ENCODE measurements at places on chromosomes 4 and X. TPM values are rescaled to one million over a fixed set of nuclear protein-coding genes. Genes with fewer than 3 reads are reported as not detected.

PAGE2B gene
- not detected for total RNA-seq

TRPC5OS gene
- total RNA-seq, result not detected

GLRA3 gene
- not detected for total RNA-seq

SLC26A1 gene
- total RNA-seq, result 0.49 TPM

ANKRD50 gene
- 0.12 TPM for total RNA-seq

CTAG1B gene
- not detected for total RNA-seq

PALLD gene
- total RNA-seq, result 22.9 TPM

GRCh38 chrX:19990151-19990555, 708 bp downstream of the BCLAF3 start:
- DNase-seq, result no peak
- peaks cover 2% of the 10 kb centered on the region for H3K27me3 ChIP-seq
- peak overlapping the region; percentile 94 for H3K4me3 ChIP-seq

GRCh38 chr4:11585506-11585905, 156.8 kb upstream of the HS3ST1 start:
- DNase-seq, result no peak
- no peaks in the 10 kb centered on the region for H3K36me3 ChIP-seq
- no peaks in the 10 kb centered on the region for H3K4me1 ChIP-seq
- H3K4me3 ChIP-seq, result no peak overlapping the region
- H3K27me3 ChIP-seq, result peaks cover 1% of the 10 kb centered on the region

DNA sequence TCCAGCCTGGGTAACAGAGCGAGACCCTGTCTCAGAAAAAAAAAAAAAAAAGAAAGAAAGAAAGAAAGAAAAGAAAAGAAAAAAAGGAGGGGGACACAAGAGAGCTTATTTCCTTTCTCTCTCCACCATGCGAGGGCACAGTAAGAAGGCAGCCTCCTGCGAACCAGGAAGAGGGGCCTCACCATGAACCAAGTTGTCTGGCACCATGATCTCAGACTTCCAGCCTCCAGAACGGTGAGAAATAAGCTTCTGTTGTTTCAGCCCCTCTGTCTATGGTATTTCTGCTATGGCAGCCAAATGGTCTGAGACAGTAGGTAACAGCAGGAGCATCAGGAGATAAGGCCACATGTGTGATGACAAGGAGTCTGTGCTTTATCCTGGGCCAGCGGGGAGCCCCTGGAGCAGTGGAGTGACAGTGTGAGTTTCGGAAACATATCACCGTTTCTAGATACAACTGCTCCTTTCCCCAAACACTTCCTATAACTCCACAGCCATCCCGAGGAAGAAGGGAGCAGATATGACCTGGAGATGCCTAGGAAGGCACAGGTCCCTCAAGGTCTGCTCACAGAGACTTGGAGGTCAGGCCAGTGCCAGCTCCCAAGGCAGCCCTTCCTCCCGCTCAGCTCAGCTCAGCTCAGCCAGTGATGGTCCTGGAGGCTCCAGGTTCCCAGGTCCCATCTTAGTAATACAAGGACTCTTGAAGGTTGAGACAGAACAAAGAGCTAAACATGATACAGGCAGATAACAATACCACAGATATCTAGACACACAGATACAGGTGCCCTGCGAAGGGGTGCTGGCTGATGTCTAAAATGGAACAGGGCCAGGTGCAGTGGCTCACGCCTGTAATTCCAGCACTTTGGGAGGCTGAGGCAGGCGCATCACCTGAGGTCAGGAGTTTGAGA, 17.7 kb downstream of the JAKMIP1 start:
- H3K27me3 ChIP-seq, result no peaks in the 10 kb centered on the region
- H3K4me1 ChIP-seq, result peaks cover 93% of the 10 kb centered on the region
- peak overlapping the region; percentile 20 for H3K4me3 ChIP-seq
- no peak for DNase-seq
- H3K27ac ChIP-seq, result peak overlapping the region; percentile 78

DNA sequence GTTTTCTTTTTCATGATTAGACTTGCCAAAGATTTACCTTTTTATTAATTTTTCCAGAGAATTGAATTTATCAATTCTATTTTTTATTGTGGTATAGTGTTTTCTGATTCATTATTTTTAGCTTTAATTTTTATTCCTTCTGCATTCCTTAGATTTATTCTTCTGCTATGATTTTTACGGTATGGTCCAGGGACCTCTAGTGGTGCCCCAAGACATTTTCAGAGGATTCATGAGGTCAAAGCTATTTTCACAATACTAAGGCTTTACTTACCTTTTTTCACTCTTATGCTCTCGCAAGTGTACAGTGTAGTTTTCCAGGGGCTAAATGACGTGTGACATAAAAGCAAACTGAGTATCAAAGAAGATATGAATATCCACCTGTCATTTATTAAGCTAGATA, 8.0 kb downstream of the RADX start:
- no peaks in the 10 kb centered on the region for H3K4me1 ChIP-seq
- no peak overlapping the region for H3K4me3 ChIP-seq
- peaks cover 2% of the 10 kb centered on the region for H3K27me3 ChIP-seq
- no peaks in the 10 kb centered on the region for H3K36me3 ChIP-seq
- DNase-seq, result no peak

DNA sequence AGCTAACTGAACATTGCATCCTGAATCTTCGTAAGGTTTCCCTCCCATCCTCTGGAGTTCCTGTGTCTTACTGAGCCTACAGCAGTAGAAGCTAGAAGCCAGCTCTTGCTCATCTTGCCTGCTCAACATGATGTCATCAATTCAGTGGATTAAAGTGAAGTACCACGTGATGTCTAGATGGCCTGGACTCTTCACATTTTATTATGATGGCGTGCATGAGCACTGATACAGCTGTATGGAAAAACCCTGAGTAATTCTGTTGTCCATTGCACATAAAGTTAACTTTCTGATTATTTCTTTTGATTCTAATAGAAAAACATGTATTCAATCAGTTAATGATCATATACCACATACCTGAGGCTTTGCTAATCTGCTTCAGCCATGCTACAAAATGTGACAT, 2387.7 kb upstream of the TENM3 start:
- no peaks in the 10 kb centered on the region for H3K27me3 ChIP-seq
- no peak for DNase-seq
- H3K4me3 ChIP-seq, result no peak overlapping the region
- no peaks in the 10 kb centered on the region for H3K4me1 ChIP-seq
- H3K36me3 ChIP-seq, result no peaks in the 10 kb centered on the region

DNA sequence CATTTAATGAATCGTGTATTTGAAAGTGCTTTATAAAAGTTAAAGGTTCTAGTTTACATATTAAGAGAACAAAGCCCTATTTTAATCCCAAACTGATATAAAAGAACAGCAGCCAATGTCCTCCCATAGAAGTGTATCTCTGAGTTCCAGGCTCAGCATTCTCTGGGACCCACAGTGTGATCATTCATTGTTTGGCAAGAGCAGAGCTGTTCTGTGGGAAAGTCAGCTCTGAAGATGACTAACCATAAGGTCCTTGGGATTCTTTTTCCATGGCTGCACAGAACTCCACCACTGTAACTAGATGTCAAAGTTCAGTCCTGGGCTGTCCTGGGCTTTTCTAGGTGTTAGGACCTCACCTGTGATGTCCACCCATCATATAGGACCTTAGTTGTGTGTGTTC, 157.0 kb upstream of the TLL1 start:
- peaks cover 3% of the 10 kb centered on the region for H3K27me3 ChIP-seq
- H3K4me3 ChIP-seq, result no peak overlapping the region
- no peak for DNase-seq
- H3K36me3 ChIP-seq, result no peaks in the 10 kb centered on the region
- H3K4me1 ChIP-seq, result no peaks in the 10 kb centered on the region

GRCh38 chr4:15262396-15262795, 165.4 kb upstream of the C1QTNF7 start:
- no peak overlapping the region for H3K27ac ChIP-seq
- peaks cover 8% of the 10 kb centered on the region for H3K27me3 ChIP-seq
- H3K4me3 ChIP-seq, result no peak overlapping the region
- no peaks in the 10 kb centered on the region for H3K4me1 ChIP-seq
- H3K36me3 ChIP-seq, result no peaks in the 10 kb centered on the region

- no peak overlapping the region for H3K4me3 ChIP-seq
- H3K27me3 ChIP-seq, result no peaks in the 10 kb centered on the region
- no peak overlapping the region for H3K27ac ChIP-seq
Measured at GRCh38 chr4:93748373-93749291, 79.9 kb upstream of the ATOH1 start.

GRCh38 chr4:121072224-121073003, at the start of gene NDNF:
Gene NDNF (minus strand): TSS chr4:121072535. CDS start chr4:121045837, 26,698 bp downstream.
- no peaks in the 10 kb centered on the region for H3K36me3 ChIP-seq
- peaks cover 83% of the 10 kb centered on the region for H3K27me3 ChIP-seq
- peak within 1 kb of the TSS; percentile 82 for H3K4me3 ChIP-seq
- DNase-seq, result peak; percentile 34
- H3K4me1 ChIP-seq, result peaks cover 20% of the 10 kb centered on the region

Data from activated T-helper 1 cell treated with anti-CD3 and anti-CD28 coated beads, Interleukin-12 subunit alpha, Interleukin-12 subunit beta, Interleukin-2, Interleukin-4 antibody, amounts not matched to agents 30 ng/mL and 10 ng/mL and 1 ng/mL, durations not matched to agents 14 hours and 24 hours and 36 hours (primary cell).